PC-9 (cell line): ENCODE measurements at places on chromosomes 2 and 18.

- DNase-seq: no peak
These were observed 519.1 kb downstream of the SOX11 start for GRCh38 chr2:6211236-6211635.

GRCh38 chr18:1652018-1652417 is 747.3 kb downstream of the ADCYAP1 start:
- DNase-seq: no peak

DNA sequence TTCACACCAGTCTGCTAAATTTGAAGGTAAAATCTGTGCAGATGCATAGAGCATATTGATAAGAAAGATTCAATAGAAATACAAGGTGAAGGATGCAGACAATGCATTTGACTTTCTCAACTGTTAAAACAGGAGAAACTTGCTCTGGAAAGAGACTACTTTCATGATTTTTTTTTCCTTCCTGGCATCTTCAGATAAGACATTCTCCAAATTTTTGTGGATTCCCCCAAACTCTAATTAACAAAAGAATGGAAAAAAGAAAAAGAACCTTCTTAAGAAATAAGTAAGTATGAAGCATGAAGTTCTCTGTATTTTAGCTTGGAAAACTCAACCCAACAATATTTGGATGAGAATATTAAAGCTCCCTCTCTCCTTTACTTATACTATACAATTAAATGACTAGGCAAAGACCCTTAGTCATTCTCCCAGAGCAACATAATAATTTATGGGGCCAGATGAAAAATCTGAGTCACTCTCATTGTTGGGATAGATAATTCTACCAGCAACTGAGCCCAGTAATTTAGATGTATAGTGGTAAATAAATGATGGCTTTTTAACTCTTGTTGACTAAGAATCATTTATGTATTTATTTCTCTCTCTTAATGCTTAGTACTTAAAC is 298.7 kb upstream of the COL3A1 start:
- DNase-seq: no peak

- DNase-seq: no peak
These were observed 2127.8 kb upstream of the CELF4 start for GRCh38 chr18:39693359-39693758.

DNA sequence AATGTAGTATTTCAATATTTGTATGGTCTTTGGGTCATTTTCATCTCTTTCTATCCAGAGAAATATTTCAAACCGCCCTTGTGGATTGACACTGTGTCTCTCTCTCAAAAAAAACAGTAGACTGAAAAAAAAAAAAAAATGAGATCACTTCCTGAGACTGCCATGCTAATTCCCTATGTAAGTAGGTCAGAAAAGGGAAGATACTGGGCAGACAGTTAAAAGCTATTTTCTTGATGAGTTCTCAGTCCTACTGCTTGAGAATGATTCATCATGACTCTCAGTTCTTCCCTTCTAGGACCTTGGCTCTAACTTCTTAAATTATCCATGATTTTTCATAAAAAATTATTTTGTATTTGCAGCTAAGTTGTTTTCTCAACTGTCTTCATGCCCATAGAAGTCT is 672.3 kb upstream of the REG3G start:
- no peak for DNase-seq

- no peak for DNase-seq
These were observed 249.3 kb downstream of the ZNF521 start for GRCh38 chr18:25102662-25103061.

- DNase-seq: no peak
These were observed 97.2 kb downstream of the PTGR3 start for GRCh38 chr18:75111760-75112159.
